Cerebellum (tissue), 4 donors: ENCODE measurements at places on chromosomes 12 and 14.

DNA sequence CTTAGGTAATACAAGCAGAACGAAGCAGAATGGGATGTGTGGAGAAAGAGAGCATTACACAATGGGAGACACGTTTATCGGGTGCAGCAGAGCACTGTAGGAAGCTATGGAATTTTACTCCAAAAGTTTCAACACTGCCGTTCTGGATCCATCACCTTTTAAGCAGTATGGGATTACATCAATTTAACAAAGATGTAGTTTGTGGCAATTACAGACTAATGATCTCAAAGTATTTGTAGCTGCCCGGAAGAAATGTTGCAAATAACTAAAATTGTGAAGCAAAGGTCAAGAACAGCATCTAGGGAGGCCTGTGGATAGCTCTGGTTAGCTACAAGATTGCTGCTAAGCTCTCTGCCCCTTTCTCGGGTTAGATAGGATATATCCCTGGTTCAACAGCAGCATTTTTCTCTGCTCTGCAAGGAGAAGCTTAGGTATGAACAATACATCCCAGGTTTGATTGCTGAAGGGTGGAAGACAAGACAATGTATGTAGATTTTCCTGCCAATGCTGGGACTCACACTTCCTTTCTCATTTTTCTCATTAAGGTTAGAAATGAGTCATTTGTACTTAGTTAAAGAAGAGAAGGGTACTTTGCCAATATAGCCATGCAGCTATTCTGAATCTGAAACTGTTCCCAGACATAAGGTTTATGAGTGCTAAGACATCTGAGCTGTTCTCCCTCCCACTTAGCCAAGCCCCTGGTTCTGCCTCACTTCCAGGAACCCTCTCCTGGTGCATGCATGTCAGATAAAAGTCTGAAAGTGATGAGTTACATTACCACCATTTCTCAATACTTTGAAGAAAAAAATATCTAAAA, 75.0 kb upstream of the HIF1A start:
- no peak for DNase-seq

- DNase-seq, result no peak
Observed at GRCh38 chr14:66066981-66067776, 419.0 kb upstream of the CCDC196 start.

GRCh38 chr14:33052943-33053342, 114.3 kb downstream of the NPAS3 start:
- no peak for DNase-seq

GRCh38 chr14:94960285-94961001, 190.5 kb upstream of the GSC start:
- no peak for DNase-seq

DNA sequence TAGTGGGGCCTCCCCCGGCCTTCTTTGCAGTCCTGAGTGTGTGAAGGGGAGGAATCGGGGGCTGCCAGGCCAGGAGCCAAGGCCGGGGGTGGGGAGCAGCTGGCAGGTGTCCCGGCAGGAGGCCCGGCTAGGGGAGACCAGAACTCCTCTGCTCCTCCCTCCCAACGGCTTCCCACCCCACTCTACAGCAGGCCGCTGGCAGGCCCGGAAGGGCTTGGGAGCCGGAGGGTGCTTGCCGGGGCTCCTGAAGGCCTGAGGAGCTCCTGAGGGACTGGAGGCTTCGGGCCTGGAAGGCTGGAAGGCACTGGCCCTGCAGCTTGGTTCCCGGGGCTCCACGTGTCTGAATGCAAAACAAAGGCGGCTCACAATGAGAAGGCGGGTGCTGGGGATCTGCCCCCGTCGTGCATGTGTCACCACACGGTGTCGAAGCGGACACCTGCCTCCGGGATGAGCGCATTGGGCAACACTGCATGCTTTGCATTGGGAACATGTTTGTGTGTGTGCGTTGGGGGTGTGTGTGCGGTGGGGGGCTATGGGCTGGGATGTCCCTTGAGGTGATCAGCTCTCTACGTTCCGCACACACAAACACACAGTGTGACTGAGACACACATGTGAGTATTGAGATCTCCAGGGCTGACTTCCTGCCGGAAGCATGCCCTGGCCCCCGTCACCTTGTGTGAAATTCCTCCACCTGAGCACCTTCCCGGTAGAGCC, 30.9 kb upstream of the ANKRD9 start:
- no peak for DNase-seq

- peak; percentile 46 for DNase-seq
Observed at GRCh38 chr14:55556929-55557623, 22.9 kb upstream of the KTN1 start.

DNA sequence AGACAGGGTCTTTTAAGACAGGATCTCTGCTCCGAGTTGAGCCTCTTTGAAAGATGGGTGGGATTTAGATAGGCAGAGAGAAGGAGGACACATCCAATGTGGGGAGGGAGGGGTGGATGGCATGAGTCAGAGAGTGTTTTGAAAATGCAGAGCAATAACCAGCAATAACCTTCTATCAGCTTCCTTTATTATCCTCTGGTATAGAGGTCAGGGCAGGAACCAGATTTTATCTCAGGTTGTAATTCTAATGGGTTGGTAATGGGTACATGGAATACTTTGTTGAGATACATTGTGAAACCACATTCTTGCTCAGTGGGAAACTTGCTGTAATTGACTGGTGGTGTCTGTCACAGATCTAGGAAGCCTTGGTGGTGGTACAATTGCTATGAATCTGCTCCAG, 37.6 kb upstream of the CCDC63 start:
- no peak for DNase-seq

GRCh38 chr12:98456576-98457573, 58.5 kb upstream of the TMPO start:
- peak; percentile 45 for DNase-seq

DNA sequence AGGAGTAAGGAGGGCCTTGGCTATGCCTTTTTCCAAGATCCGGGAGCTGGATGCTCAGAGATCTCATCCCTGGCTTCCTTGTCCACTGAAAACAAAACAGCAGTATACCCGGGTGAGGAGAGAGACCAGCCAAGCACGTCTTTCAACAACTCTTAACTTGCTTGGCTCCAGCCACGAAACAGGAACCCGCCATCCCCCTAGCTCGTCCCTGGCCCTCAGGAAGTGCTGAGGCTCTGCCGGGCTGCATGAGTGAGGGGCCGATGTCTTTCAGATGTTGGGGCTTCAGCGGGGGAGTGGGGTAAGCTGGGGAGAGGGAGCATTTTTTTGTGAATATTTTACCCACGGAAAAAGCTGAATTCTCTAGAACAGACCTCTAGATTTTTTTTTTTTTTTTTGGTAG, 231.1 kb downstream of the CACNA1C start:
- no peak for DNase-seq

GRCh38 chr14:94827711-94828447, 58.0 kb upstream of the GSC start:
- DNase-seq, result peak; percentile 1

GRCh38 chr14:83331513-83331912, 1797.9 kb upstream of the SEL1L start:
- no peak for DNase-seq

- peak; percentile 48 for DNase-seq
Observed at GRCh38 chr12:90959538-90960139, 4.7 kb upstream of the CCER1 start.

DNA sequence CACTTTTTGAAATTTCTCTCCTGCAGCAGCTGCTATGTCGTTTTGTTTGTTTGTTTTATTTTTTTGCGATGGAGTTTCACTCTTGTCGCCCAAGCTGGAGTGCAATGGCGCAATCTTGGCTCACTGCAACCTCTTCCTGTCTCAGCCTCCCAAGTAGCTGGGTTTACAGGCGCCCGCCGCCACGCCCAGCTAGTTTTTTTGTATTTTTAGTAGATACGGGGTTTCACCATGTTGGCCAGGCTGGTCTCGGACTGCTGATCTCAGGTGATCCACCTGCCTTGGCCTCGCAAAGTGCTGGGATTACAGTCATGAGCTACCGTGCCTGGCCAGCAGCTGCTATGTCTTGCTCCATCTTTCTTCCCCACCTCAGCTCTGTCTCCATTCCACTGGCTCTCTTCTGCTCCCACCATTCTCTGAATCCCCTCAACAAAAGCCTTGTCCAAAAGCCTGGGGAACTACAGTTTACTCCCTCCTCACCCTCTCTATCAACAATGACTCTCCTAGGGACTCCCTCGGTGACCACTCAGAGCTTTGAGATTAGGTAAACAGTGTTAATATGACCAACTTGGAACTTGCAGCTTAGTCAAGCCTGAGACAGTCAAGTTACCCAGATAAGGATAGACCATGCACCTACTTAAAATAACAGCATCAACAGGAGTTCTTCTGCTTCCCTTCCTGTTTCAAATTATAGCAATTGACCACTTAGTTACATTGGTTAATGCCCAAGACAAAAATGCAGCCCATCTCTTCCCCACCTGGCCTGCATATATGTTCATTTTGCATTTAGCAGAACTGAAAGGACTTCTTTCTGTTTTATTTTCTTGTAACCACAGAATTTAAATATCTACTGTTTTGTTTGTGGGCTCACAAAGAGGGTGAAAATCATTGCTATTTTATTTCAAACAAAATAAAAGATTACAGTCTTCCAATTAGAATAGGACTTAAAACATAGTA, 189.0 kb upstream of the AMIGO2 start:
- DNase-seq, result no peak

DNA sequence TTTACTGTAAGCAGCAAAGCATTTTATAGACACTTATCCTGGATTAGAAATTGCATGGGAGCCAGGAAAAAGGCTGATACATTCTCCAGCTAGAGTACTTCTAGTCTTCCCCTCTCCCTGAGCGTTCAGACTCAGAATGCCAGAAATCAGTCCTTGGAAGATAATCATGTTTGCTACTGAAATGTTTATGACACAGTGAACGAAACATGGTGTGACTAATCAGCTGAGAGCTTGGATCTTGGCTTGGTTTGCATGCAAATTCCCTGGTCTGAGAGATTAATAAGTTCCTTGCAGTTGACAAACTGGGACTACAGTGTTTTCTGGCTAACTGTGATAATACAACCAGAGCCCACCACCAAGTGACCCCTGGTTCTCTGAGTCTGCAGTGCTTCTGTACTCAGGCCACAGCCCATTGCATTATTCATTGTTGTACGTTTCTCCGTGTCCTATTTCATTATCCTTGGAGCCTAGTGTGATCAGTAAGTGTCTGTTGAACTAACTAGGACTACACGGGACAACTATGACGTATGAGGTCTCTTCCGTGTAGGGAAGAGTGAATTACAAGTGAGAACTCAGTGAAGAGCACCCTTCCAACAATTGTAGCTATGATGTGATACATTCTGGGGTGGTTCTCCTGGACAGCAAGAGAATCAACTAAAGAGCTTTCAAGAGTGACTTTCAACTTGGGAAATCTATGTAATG, 34.6 kb upstream of the EVL start:
- no peak for DNase-seq
